ENCODE measurements at places on chromosomes 7 and 10.

- no peak for DNase-seq
Observed at GRCh38 chr7:132865366-132866143, 216.3 kb downstream of the CHCHD3 start.

DNA sequence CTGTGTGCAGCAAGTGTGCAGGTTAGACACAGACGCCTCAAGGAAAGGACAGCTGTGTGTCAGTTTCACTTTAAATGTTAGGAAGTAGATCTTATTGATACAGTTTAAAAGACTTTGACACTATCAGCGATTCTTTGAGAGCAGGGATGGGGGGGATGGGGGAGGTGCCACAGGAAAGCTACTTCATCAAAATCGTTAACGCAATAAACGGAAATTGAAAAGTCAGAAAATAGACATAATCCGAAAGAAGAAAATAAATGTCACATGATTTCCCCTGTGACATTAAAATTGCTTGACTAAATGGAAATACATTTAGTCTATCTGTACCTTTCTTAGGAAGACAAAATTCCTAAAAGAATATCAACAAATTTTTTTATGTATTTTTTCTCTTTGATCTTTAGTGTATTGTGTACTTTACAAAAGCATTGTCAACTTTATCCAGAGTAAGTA lies 476 bp upstream of the ZNF33B start:
- DNase-seq = no peak

DNA sequence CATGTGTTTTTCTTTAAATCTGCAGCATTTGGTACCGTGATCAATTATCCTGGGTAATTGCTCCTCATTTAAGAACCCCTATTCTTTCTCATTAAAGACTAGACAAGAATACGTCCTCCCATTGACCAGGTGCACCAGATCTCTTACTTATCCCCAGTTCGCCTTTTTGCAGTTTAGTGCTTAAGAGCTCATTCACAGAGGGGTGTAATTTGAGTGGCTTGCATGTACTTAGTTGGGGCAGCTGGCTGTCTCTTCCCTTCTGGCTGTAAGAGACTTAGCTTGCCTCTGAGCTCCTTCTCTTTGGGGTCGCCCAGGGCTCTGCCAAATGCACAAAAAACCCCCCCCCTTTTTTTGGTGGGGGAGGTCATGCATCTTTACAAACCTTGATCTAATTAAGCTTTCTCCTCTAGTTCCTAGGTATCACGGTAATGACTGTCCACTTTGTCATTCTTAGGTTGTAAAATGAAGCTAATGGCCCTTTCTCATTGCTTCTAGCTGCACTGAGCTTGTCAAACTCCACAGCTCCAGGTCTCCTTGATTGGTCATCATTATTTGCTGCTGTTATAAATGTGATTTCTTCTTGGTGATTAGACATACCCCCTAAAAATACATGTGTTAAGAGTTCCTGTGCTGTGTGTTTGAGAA lies 26.3 kb downstream of the GAD2 start:
- DNase-seq = no peak

DNA sequence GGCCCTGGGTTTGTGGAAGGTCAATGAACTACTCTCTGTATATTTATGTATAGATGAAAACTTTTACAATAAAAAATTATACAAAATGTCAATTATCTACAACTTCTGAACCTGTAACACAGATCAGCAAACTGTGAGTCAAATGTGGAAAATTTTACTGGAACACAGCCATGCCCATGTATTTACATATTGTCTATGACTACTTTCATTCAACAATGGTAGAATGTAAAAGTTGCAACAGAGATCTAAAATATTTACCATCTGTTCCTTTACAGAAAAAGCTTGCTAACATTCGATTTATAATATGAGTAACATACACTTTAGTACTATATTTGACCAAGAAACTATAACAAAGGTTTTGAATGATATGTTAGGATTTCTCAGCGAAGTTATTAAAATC lies 481.6 kb downstream of the PARD3 start:
- no peak for DNase-seq

GRCh38 chr7:1454542-1454941 lies 4.7 kb downstream of the MICALL2 start:
- DNase-seq = no peak

- no peak for DNase-seq
Observed at GRCh38 chr7:111282626-111283025, 191.7 kb downstream of the LRRN3 start.

- DNase-seq = no peak
Observed at GRCh38 chr10:120042705-120043104, 150.2 kb downstream of the SEC23IP start.

GRCh38 chr10:57791546-57791945 lies 476.1 kb downstream of the IPMK start:
- no peak for DNase-seq

DNA sequence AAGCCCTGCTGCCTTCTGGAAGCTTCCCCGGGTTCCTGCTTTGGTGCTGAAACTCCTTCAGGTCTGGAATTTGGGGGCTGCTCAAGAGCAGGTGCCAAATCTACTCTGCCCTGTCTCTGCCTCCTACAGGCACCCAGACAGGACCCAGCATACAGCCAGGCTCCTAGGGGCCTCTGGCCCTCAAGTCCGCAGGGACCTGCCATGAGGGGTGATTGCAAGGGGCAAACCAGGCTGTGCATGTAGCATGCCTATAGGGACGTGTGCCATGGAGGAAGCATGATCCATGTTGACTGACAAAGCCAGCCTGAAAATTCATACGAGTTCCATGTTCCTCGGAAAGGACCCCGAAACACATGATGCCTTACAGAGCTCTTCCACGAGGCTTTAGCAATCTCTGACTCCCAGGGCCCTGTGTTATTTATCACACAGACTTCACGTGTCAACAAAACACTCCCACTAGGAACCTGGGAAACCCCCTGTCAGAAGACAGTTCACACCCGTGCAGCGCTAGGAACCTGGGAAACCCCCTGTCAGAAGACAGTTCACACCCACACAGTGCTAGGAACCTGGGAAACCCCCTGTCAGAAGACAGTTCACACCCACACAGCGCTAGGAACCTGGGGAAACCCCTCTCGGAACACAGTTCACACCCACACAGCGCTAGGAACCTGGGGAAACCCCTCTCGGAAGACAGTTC lies 75.3 kb upstream of the DNAAF5 start:
- DNase-seq = peak; percentile 52

GRCh38 chr7:47404010-47404409 lies 177.9 kb downstream of the TNS3 start:
- DNase-seq = no peak

DNA sequence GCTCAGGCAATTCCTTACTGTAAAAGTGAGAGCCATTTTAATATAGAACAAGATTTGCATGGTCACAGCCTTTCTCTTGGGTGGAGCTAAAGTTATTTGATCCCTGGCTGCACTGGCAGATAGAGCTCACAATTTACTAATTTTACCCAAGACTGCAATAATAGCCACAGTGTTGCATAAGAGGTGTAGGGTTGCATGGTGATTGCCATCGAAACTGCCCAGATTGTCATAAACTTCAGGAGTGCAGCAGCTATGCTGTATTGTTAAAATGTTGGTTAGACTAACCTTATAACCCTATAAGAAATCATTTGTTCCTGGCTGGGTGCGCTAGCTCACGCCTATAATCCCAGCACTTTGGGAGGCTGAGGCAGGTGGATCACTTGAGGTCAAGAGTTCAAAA lies 50.0 kb downstream of the VCL start:
- no peak for DNase-seq

GRCh38 chr10:75261813-75262705 lies 26.3 kb upstream of the COMTD1 start:
- DNase-seq = no peak

DNA sequence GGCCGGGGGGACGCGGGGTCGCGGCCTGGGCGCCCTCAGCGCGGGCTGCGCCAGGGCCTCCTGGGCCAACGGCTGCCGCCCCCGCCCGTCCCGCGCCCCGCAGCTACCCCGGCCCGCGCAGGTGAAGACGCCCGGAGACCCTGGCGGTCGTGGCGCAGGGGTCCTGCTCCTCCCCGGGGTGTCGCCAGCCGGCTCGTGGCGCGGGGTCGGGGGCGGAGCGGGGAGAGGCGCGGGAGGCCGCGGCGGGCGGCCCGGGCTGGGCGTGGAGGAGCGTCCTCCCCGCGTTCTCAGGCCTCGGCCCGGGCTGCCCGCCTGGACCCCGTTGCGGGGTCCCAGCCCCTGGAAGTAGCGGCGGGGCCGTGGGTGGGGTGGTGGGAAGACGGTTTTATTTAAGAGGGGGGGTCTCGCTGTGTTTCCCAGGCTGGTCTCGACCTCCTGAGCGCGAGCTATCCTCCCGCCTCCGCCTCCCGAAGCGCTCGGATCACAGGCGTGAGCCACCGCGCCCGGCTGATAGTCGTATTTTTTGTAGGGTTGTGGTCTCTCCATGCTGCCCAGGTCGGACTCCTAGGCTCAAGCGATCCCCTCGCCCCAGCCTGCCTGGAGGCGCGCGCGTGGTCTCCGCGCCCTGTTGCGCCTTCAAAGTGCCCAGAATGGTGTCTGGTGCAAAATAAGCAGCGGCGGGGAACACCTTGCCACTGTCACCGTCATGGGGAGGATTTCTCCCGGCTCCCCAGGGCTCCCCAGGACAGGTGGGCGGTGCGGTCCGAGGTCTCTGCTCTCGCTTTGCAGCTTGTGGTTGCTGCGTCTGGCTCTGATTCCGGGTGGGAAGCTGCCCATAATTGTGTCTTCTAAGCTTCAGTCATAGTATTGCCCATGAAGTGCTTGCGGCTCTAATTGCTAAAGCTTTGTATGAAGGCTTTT lies 15.3 kb upstream of the SUN1 start:
- peak; percentile 64 for DNase-seq

GRCh38 chr7:25240340-25240739 lies 12.1 kb upstream of the NPVF start:
- DNase-seq = no peak

DNA sequence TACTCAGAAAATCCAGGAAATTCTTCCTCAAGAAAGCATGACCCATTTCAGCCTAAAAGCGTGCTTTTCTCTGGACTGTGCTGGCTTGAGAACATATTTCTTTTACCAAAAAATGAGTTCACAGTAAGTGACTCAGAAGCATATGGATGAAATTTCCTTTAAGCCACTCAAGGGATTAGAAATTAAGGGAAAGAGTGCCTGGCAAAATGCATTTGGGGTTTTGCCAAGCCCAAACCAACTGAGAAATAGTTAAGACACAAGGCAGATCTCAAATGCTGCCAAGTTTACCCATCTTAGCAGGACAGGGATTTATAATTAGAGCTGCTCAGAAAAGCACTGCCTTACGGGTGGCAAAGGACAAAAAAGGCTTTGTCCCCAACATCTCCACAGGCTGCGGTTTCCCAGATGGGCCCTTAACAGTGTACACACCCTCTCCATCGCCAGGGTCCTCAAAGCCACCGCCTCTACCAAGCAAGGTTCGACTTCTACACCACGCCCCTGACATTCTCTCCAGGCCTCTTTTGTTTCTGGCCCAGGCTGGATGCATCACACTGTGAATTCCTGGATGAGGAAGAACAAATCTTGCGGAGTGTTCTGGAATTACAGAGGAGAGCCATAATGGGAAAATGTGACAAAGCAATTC lies 30.1 kb upstream of the CDHR3 start:
- no peak for DNase-seq

DNA sequence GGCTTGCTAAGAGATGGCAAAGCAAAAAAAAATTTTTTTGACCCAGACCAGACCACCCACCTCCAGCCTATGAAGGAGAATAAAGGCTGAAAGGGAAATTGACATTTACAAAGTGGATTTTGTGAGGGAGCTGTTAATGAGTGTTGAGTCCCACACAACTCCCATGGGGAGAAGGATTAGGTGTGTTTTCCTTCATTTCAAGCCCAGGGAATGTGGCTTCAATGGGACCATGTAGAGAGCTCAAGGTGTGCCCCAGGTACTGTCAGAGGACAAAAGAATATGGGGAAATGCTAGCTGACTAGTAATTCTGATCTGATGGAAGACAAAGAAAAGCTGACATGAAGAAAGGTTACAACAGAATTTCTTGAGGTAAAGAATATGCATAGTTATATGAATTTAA lies 48.8 kb upstream of the COL1A2 start:
- no peak for DNase-seq

GRCh38 chr10:13221572-13221971 lies 12.6 kb downstream of the UCMA start:
- no peak for DNase-seq

- no peak for DNase-seq
Observed at GRCh38 chr7:71021131-71021530, 110.8 kb upstream of the GALNT17 start.

DNA sequence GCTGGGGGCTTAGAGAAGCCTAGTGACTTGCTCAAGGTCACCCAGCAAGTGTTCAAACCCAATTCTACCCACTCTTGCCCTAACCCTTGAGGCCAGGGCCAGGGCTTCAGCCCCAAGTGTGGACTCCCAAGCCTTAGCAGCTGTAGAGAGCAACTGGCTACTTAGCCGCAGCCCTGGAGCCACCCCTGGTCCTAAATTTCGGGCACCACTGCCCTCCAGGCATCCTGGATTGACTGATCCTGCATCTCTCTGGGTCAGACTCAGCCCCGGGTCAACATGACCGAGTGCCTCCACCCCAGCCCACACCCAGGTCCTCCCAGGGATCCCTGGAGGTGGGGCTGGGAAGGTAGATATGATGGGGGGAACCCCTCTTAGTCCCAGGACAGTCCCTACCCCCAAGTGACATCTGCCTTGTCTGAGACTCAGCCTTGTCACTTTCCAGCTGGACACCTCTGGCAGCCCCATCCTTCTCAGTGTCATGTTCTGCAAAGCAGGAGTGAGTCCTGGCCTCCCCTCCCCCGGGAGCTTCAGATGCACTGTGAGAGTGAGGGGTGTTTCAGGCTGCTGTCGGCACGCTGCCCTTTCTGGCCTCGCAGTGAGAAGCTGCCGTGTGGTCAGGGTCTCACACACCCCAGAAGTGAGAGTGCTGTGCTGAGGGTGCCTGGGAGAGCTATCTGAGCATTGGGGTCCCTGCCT lies 89.8 kb downstream of the ZMIZ1 start:
- no peak for DNase-seq

GRCh38 chr10:130243015-130243414 lies 106.8 kb downstream of the GLRX3 start:
- no peak for DNase-seq

- no peak for DNase-seq
Observed at GRCh38 chr10:48224979-48225560, 49.4 kb downstream of the FRMPD2 start.

DNA sequence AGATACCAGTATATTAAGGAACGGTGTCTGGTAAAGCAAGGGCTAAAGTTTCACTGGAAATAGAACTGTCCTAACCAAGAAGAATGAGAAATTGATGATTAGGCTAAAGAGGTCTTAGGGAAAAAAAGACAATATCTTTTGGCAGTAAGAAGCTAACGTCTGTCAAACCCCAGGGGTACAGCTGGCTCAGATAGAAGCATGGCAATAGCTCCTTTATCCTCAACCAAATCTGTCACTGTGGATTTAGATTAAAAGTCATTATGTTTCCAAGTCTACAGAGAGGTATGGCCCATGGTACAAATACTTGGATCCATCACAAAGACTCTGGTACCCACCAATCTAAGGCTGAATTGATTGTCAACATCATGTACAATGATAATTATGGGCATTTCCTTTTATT lies 8.6 kb upstream of the SLC16A9 start:
- no peak for DNase-seq

GRCh38 chr7:151405588-151405987 lies 4.2 kb downstream of the WDR86 start:
- DNase-seq = no peak

Measured in activated T-cell treated with anti-CD3 and anti-CD28 coated beads, Interleukin-2, amount 50 U/mL, for 24 hours (primary cell).